ENCODE measurements at places on chromosomes 13 and 19.

- no peak for DNase-seq
Observed at GRCh38 chr19:55354698-55355212, at the start of gene COX6B2. Gene COX6B2, minus strand, starts transcription at chr19:55354719. Its CDS starts 198 bp downstream, at chr19:55354521.

GRCh38 chr13:50990065-50990817 lies 80.7 kb downstream of the RNASEH2B start:
- DNase-seq: no peak

DNA sequence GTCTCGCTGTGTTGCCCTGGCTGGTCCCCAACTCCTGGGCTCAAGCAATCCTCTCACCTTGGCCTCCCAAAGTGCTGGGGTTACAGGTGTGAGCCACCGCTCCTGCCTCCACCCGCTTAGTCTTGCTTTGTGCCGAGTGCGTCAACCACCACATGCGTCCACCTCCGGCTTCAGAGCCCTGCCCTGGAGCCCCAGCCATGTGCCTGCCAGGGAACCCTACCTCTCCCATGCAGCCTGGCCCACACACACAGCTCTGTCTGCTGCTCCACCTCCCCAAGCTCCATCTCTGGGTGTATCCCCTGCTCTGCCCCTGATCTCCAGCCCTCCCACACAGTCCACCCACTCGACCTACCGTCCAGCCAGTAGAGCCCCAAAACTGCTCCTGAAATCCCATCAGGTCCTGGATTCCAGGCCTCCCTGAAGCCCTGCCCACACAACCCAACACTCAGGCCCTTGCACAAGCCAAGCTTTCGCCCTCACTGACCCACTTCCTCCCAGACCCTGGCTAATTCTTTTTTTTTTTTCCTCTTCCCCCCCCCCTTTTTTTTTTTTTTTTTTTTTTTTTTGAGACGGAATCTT lies 9.6 kb downstream of the CYP2F1 start:
- DNase-seq: no peak

- DNase-seq: no peak
Observed at GRCh38 chr13:93151277-93151676, 75.3 kb upstream of the GPC6 start.

GRCh38 chr19:4260613-4261191 lies 13.8 kb downstream of the YJU2 start:
- DNase-seq: no peak

GRCh38 chr13:34459856-34460255 lies 482.2 kb upstream of the NBEA start:
- no peak for DNase-seq

GRCh38 chr13:34522808-34523207 lies 419.3 kb upstream of the NBEA start:
- DNase-seq: no peak

- DNase-seq: no peak
Observed at GRCh38 chr19:14659874-14660489, 14.7 kb downstream of the ADGRE3 start.

DNA sequence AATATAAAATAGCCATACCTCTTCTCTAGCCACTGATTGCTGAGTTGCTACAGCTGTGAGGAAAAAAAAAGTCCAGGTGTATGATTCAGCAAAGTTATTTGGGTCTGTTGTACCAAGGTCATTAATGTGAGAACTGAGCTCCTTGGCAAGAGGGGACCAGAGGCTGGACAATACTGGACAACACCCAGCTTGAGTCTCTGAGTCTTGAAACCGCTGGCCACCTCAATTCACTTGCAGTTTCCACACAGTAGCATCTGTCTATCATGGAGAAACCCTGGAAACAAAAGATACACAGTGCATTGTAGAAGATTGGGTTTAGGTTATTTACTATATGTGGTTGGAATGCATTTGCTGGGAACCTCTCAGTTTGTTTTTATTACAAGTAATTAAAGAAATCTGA lies 60.4 kb downstream of the WDFY2 start:
- DNase-seq: no peak
